ENCODE measurements at places on chromosomes 7 and 10. TPM values are rescaled to one million over a fixed set of nuclear protein-coding genes. Genes with fewer than 3 reads are reported as not detected.

The GATA3 gene
- total RNA-seq = 4.0 TPM

The SFRP5 gene
- total RNA-seq = 1.9 TPM

The BRI3 gene
- total RNA-seq = 188 TPM

The SPACDR gene
- 0.73 TPM for total RNA-seq

The PON1 gene
- 0.66 TPM for total RNA-seq

Measured in A549 treated with RU486 at 1 μM for 4 hours (cell line).